ENCODE measurements at places on chromosomes 11 and 22.

GRCh38 chr11:70494559-70495350 lies 96.4 kb downstream of the CTTN start:
- no peak for DNase-seq

DNA sequence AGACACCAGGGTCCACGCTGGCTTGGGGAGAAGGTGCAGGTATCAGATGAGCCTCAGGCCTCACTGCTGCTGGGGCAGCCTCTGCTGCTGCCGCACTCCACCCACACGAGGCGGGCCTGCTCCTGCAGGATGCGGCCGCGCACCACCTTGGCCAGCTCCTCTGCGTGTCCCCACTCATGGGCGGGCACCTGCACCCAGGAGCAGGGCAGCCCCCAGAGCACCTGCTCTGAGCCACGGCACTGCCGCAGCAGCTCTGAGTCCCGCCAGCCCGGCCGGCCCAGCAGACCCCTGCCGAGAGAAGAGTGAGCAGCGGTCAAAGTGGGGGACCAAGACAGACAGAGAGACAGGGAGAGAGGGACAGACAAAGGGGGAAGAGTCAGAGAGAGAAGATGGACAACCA lies 4.9 kb upstream of the MFNG start:
- DNase-seq: no peak

GRCh38 chr11:45252134-45252856 lies 33.8 kb downstream of the SYT13 start:
- no peak for DNase-seq

- no peak for DNase-seq
Measured at GRCh38 chr11:78371221-78371891, 46.3 kb downstream of the GAB2 start.

- DNase-seq: no peak
Measured at GRCh38 chr11:113141010-113141409, 173.4 kb upstream of the TTC12 start.
